ENCODE measurements at places on chromosomes 3 and 15.

DNA sequence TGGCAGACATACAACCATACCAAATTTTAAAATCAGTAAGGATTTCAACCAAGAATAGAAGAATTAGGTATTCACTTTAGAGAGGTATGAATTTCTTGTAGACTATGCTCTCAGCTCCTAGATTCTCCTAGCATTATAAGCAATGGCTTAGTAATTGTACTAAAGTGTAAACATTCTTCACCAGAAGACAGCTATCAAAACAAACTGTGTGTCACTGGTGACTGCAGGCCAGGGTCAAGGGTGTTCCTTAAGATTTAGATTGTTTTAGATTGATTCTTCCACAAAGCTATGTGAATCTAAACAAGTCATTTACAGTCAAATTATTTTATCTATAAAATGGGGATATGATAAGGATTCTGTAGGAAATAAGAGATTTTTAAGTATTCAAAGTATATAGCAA is 23.1 kb upstream of the GP5 start:
- DNase-seq, result no peak

GRCh38 chr15:60963557-60963956 is 265.5 kb downstream of the RORA start:
- DNase-seq, result no peak

- no peak for DNase-seq
Observed at GRCh38 chr3:108462899-108463298, 47.5 kb downstream of the MYH15 start.

- no peak for DNase-seq
Observed at GRCh38 chr15:83379579-83379959, 67.6 kb upstream of the SH3GL3 start.

DNA sequence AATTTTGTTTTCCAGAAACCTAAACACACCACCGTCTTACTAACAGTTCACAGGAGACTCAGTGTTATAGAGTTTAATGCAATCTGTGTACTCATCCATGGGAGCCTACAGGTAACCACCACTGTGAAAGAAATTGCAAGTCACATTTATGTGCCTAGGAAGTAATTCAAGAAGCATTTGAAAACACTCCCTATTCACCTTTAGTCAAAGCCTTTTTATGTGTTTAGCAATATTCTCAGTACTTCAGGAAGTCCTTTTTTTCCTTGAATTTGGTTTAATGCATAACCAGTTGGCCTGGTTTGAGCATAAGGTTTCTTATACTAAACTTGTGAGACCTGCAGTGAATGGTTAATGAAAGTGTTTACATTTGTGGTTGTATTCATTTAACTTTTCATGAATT is 346.1 kb downstream of the CHST2 start:
- no peak for DNase-seq

DNA sequence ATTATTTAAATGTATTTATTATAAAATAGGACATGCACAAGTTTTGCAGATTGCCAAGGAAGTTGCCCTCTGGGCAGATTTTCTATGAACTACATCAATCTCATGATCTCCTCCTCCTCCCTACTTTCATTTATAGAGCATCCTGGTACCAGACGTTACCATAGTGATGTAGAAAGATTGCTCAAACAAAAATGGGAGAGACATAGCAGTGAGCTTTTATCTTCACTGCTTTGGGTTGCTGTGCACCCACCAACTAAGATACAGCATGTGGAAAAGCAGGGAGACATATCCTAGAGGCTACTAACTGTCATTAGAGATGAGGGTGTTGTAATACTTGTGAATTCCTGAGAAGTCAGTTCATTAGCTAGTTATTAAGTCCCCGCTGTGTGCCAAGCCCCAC is 137.5 kb upstream of the BFSP2 start:
- no peak for DNase-seq

DNA sequence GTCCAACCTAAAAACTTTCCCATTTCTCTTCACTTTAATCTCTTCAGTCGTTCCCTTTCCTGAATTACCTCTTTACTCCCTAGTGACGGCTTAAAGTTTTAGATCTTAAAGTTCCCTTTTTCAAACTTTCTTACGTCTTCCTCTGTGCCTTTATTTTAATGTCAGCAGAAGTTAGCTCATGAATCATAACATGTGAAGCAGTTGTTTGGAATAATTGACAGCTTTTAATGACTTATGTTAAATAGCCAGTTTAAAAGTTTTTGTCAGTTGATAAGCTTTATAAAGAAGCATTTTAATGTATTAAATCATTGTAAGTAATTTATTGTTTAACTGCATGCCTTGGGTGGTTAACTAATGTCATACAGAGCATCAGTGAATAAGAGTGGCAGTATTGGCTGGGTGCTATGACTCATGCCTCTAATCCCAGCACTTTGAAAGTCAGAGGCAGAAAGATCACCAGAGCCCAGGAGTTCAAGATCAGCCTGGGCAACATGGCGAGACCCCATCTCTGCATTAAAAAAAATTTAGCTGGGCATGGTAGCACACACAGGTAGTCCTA is 33.9 kb downstream of the PIK3CA start:
- DNase-seq, result no peak

- DNase-seq, result no peak
Observed at GRCh38 chr3:100796556-100796955, 87.3 kb downstream of the TFG start.

- DNase-seq, result peak; percentile 72
Observed at GRCh38 chr15:61831505-61831921, 228.7 kb downstream of the VPS13C start.

DNA sequence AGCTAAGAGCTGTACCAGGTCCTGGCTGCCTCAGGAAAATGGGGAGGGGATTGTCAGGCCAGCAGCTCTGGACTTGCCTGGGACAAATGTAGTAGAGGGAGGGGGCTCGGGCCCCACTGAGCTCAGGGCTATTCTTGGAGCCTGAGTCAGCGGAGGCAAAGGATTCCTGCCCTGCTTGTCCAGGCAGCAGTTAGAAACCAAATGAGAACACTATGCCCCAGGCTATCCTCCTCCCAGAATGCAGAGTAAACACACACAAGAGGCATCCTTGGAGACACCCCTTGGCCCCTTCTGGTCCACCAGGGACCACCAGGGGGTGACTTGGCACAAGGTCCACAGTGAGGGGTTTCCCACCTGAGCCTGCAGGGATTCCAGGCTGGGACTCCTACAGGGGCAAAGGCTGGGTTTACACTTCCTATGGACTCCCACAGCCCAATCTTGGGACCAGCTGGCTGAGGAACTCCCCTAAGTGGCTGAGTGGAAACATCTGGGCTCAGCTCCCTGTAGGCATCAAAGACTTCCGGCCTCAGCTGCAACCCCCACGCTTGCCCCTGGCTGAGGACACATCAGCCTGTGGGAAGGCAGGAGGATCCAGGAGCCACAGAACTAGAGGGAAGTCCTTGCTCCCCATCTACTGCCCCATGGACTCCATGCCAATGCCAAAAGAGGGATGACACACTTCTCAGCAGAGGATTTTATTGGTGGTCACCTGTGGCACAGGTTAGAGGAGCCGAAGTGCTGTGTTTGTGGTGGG is 3.4 kb upstream of the COL7A1 start:
- no peak for DNase-seq

GRCh38 chr3:111676211-111677006 is 81.3 kb upstream of the ZBED2 start:
- DNase-seq, result no peak
